ENCODE measurements at places on chromosomes 2 and 18.
A peak's percentile ranks its signal among the peaks of the same experiment; 100 is the strongest.

DNA sequence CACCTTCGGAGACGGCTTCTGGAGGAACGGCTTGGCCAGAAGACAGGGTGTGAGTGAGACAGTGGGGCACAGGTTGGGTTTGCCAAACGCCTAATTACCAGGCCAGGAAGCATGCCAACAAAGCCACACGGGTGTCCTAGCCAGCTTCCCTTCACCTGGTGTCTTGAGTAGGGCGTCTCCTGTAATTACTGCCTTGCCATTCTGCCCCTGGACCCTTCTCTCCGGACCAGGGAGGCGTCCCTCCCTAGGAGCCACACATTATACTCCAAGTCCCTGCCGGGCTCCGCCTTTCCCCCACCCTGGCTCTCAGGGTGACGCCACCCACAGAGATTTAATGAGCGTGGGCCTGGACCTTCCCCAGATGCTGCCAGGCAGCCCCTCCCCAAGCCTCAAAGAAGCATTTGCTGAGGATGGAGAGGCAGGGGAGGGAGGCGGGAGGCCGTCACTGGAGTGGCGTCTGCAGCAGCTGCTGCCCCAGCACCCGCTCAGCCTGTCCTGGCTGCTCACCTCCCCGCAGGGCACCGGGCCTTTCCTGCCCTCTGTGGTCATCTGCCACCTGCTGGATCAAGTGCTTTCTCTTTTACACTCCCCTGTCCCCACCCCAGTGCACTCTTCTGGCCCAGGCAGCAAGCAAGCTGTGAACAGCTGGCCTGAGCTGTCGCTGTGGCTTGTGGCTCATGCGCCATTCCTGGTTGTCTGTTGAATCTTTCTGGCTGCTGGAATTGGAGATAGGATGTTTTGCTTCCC is 20.7 kb downstream of the FOSL2 start:
- peak; percentile 52 for DNase-seq

- no peak for DNase-seq
Measured at GRCh38 chr18:10061566-10062140, 147.8 kb downstream of the VAPA start.

GRCh38 chr2:122206101-122206500 is 450.6 kb downstream of the TSN start:
- DNase-seq: no peak

- no peak for DNase-seq
Measured at GRCh38 chr2:170771421-170771937, 1.3 kb downstream of the ERICH2 start.

- DNase-seq: no peak
Measured at GRCh38 chr18:58766946-58767345, 95.7 kb downstream of the MALT1 start.
